ENCODE measurements at places on chromosomes 4 and X.

GRCh38 chrX:107628662-107629539 is 591 bp downstream of the PRPS1 start:
- peak; percentile 63 for DNase-seq

GRCh38 chr4:168021666-168022065 is 70.7 kb upstream of the ANXA10 start:
- DNase-seq, result no peak

- DNase-seq, result no peak
Observed at GRCh38 chr4:7154351-7154981, 37.9 kb upstream of the SORCS2 start.

DNA sequence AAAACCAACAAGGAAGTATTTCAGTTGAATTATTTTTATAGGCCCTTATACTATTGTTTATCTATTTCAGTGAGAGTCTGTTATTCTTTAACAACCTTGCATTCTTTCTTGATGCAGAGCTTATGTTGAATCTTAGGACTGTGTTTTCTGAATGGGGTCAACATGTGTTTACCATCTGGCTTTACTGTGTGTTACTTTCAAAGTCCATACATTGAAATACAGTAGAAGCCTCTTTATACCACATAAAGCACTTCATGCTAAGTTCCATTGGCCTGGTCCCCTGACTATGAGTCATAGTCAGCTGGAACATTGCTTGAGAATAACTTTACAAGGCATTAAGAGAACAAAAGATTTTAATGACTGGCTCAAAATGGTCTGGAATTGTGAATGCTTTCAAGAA is 152.6 kb downstream of the GASK1B start:
- DNase-seq, result no peak

- DNase-seq, result no peak
Observed at GRCh38 chrX:7614616-7615015, 228.4 kb upstream of the VCX start.

GRCh38 chrX:120242813-120243212 is 7.8 kb upstream of the ZBTB33 start:
- DNase-seq, result no peak

- no peak for DNase-seq
Observed at GRCh38 chr4:52241916-52242315, 190.8 kb downstream of the SPATA18 start.

DNA sequence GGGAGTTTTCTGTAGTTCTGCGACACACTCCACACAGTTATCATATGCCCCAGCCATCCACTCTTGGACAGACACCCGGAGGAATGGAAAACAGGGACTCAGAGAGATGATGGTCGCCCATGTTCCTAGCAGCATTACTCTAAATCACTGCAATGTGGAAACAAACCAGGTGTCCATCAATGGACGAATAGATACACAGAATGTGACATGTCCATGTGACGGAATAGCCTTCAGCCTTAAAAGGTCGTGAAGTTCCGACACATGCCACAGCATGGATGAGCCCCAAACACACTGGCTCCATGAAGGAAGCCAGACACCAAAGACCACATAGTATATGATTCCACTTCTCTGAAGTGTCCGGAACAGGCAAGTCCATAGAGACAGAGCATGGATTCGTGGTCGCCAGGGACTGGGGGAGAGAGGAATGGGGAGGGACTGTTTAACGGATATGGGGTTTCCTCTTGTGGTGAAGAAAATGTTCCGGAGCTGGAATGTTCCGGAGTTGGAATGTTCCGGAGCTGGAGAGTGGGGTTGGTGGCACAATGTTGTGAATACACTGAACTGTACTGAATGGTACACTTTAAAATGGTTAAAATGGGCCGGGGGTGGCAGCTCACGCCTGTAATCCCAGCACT is 28.7 kb upstream of the AFAP1 start:
- no peak for DNase-seq

GRCh38 chr4:5572751-5573150 is 135.6 kb downstream of the EVC2 start:
- no peak for DNase-seq

DNA sequence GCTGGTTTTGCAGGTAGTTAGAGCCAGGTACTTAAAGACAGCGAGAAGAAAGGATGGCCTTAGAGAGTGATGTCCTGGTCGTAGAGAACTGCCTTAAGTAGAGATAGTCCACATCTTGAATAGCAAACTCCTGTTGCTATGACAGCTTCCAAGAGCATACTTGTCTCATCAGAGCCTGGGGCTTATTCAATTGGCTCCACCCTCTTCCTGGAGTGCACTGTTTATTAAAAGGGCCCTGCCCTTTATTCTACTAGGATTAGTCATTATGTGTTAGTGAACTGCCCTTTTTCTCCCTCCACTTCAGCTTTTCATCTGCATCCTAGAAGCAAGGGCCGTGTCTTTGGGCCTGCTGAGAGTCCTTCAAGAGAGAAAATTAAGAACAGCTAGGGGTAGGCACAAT is 94.5 kb upstream of the EOLA2 start:
- no peak for DNase-seq

DNA sequence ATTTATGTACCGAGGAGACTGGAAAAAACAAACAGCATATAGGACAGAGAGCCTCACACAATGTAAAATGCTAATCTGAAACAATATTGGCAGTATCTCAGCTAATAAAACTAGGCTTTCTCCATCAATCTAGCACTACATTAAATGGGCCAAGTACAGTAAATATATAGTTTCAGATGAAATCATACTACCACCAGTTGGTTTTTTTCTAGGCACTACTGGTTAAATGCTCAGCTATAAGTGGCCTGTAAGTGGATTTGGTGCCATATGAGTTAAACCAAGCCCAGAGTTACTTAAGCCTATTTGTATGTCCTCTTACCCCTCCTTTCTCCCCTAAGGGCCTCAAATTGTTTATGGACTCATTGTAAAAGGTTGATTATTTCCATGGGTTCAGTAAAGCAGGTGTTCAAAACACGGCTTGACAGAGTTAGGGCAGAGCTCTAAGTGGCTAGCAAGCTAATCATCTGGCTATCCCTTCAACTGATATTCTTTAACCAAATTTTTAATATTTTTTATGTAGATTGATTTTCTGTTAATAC is 57.5 kb downstream of the FAM13A start:
- no peak for DNase-seq

- no peak for DNase-seq
Observed at GRCh38 chrX:130793975-130794374, 109.0 kb downstream of the ENOX2 start.

GRCh38 chr4:160825644-160826338 is 1338.0 kb downstream of the FSTL5 start:
- DNase-seq, result no peak

DNA sequence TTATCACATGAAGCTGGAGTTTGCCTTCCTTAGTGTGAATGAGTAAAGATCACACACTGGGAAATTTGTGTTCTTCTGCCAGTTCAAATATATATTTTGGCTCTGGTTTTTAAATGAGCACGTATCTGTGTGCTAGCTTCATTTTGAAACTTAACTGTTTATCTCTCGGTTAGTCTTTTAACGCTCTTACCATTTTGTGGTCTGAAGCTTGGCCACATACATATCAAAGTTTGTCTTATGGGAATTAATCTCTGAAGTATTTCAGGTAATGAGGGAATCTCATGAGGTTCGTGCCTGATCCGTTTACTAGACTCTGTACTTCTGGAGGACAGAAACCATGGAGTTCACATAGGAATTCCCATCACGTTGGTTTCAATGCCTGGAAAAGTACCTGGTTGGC is 13.8 kb downstream of the ATP10D start:
- no peak for DNase-seq

- DNase-seq, result no peak
Observed at GRCh38 chrX:53319614-53320542, 38.5 kb upstream of the IQSEC2 start.

GRCh38 chr4:177194906-177195305 is 114.8 kb upstream of the NEIL3 start:
- no peak for DNase-seq

Measured in CD4-positive, alpha-beta T cell treated with Interleukin-1 beta for 1 hour (primary cell).